HFFc6 (cell line): ENCODE measurements at places on chromosomes 7 and 10.
A peak's percentile ranks its signal among the peaks of the same experiment; 100 is the strongest.

- DNase-seq = no peak
- peaks cover 31% of the 10 kb centered on the region for H3K4me1 ChIP-seq
- H3K36me3 ChIP-seq = peaks cover 5% of the 10 kb centered on the region; the same call in 1 of the 2 replicates
- H3K27ac ChIP-seq = no peak overlapping the region
- no peak overlapping the region for H3K4me3 ChIP-seq
Observed at GRCh38 chr10:66744915-66745314, 180.9 kb upstream of the LRRTM3 start.

DNA sequence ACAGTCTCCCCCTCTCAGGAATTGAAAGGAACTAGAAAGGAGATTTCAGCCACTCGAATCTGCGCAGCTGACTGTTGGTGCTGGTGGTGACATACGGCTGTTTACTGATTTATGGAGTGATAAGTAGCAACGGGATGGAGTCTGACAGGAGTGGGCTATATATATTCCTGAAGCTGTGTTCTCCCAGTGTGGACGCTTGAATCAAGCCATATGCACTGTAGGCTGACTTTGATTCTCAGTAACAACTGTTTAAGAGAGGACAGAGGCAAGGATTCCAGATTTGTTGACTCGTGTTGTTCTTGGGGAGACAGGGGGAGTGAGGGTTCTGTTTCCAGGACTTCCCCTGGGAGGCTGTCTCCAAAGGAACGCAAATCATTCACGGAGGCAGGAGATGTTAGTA is 260.1 kb upstream of the AUTS2 start:
- no peak overlapping the region for H3K4me3 ChIP-seq
- 0 out of 2 replicates have a peak, but pooled peaks cover 3% of the 10 kb centered on the region for H3K36me3 ChIP-seq
- no peaks in the 10 kb centered on the region for H3K4me1 ChIP-seq
- DNase-seq = no peak
- 0 out of 2 replicates have a peak, but pooled peaks cover 2% of the 10 kb centered on the region for H3K27me3 ChIP-seq
- no peak overlapping the region for H3K27ac ChIP-seq

- H3K27me3 ChIP-seq = peaks cover 19% of the 10 kb centered on the region; the same call in 1 of the 2 replicates
- H3K27ac ChIP-seq = no peak overlapping the region
- H3K36me3 ChIP-seq = no peaks in the 10 kb centered on the region
- DNase-seq = no peak
- H3K4me1 ChIP-seq = no peaks in the 10 kb centered on the region
- H3K4me3 ChIP-seq = no peak overlapping the region
Observed at GRCh38 chr7:128879461-128879938, 16.8 kb downstream of the ATP6V1F start.

GRCh38 chr10:12825260-12825849 is 176.2 kb downstream of the CCDC3 start:
- no peak overlapping the region for H3K4me3 ChIP-seq
- H3K27me3 ChIP-seq = peaks cover 1% of the 10 kb centered on the region; the same call in 1 of the 2 replicates
- H3K36me3 ChIP-seq = no peaks in the 10 kb centered on the region
- no peak for DNase-seq

DNA sequence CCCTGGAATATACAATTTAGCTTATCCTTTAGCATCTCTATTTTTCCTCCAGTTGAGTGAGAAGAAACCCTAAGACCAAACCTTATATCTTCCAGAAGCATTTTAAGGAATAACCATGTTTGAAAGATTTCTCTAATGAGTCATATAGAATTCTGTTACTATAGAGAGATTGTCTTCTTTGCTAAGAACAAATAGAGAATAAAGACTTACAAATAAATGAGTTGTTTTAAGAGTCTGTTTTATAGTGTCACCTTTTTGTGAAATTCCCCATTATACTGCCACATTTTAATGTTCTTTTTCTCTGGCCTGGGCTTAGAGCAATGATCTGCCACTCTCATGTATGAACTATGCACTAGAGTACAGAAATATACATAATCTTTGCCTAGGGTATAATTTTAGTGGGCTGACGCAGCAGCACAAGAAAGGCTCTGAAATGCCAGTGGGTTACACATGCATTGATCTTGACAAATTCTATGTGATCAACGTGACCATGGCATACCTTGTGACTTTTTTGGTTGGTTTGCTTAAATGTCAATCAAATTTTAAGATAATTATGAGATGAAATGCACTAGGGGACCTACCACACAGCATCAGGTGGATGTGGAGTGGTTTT is 145.1 kb upstream of the MKLN1 start:
- no peaks in the 10 kb centered on the region for H3K27me3 ChIP-seq
- DNase-seq = no peak
- H3K4me1 ChIP-seq = peaks cover 40% of the 10 kb centered on the region
- peaks cover 6% of the 10 kb centered on the region for H3K36me3 ChIP-seq
- H3K4me3 ChIP-seq = peak overlapping the region; percentile 16; the same call in 1 of the 2 replicates
- H3K27ac ChIP-seq = peak overlapping the region; percentile 51

GRCh38 chr10:11687779-11688447 is 54.3 kb upstream of the ECHDC3 start:
- H3K27me3 ChIP-seq = peaks cover 38% of the 10 kb centered on the region
- H3K27ac ChIP-seq = no peak overlapping the region
- no peaks in the 10 kb centered on the region for H3K36me3 ChIP-seq
- no peak overlapping the region for H3K4me3 ChIP-seq
- DNase-seq = no peak

DNA sequence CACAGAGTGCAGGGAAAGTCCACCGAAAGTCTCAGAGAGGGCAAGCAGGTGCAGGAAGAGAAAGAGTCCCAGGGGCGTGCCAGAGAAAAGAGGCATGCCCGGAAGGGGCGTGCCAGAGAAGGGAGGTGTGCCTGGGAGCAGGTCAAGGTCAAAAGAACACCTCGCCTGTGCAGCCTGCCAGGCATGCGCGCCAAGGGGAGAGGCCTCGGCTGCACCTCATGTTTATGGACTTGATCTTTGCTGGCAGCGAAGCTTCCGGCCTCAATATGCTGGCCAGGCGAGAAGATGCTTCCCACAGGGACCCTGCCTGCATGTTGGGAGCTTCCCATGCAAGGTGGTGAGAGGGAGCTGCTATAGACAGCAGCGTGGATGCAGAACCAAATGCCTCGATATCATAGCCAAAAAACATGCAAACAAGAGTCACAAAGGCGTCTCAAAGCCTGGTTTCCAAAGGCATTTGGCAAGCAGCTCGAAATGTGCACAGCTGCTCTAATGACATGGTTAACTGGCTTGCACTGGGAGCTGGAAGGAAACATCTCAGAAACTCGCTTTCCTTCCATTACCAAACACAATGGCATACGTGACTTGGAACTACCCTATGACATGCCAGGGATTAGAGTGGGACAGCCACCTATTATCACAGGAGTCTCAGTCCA is 192.5 kb upstream of the PPP2R2D start:
- H3K27me3 ChIP-seq = no peaks in the 10 kb centered on the region
- H3K4me3 ChIP-seq = no peak overlapping the region
- no peak for DNase-seq
- no peak overlapping the region for H3K27ac ChIP-seq
